ENCODE measurements at places on chromosomes 11 and 22.

GRCh38 chr11:127345819-127346459 lies 345.4 kb upstream of the KIRREL3 start:
- DNase-seq: no peak

- no peak for DNase-seq
These were observed 394.3 kb downstream of the TMEM135 start for GRCh38 chr11:87432022-87432421.

GRCh38 chr11:117554601-117555333 lies 227.1 kb downstream of the CEP164 start:
- no peak for DNase-seq

DNA sequence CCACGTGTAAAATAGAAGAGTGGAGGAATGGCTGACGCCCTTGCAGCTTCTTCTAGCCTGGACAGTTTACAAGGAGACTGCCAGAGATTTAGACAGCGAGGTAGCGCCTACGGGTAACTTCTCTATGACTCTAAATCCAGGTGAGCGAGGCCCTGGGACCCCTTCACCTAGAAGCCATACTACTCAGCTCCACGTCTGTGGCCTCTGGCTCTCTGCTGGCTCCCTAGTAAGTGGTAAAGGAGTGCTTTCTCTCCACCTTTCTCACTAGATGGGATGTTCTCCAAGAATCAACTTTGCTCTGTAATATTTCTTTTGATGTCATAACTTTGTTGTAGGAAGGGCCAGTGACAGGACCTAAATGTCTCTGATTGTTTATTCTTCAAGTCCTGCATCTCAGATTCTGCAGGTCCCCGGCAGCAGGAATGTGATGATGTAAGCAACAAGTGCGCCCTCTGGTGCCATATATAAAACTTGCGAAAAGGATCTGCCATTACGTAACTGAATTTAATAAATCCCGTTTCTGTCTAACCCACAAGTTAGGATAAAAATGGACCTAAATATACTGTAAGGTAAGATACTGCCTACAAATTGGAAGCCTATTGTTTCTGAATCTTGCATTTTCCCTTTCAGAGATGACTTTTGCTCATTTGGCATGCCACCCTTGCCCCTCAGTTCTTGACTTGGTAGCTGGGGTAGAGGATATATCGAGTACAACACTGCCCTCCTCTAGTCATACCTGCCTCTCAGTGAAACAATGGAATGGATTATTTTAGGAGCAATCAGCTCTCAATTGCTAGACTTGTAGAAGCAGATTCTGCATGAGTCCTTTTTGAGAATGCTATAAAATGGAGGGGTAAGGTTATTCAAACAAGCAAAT lies 11.0 kb upstream of the PTPN5 start:
- DNase-seq: peak; percentile 19

- no peak for DNase-seq
These were observed 37.8 kb downstream of the ZNF143 start for GRCh38 chr11:9498457-9499078.

GRCh38 chr11:67534070-67534679 lies 10.9 kb upstream of the CABP2 start:
- DNase-seq: no peak

DNA sequence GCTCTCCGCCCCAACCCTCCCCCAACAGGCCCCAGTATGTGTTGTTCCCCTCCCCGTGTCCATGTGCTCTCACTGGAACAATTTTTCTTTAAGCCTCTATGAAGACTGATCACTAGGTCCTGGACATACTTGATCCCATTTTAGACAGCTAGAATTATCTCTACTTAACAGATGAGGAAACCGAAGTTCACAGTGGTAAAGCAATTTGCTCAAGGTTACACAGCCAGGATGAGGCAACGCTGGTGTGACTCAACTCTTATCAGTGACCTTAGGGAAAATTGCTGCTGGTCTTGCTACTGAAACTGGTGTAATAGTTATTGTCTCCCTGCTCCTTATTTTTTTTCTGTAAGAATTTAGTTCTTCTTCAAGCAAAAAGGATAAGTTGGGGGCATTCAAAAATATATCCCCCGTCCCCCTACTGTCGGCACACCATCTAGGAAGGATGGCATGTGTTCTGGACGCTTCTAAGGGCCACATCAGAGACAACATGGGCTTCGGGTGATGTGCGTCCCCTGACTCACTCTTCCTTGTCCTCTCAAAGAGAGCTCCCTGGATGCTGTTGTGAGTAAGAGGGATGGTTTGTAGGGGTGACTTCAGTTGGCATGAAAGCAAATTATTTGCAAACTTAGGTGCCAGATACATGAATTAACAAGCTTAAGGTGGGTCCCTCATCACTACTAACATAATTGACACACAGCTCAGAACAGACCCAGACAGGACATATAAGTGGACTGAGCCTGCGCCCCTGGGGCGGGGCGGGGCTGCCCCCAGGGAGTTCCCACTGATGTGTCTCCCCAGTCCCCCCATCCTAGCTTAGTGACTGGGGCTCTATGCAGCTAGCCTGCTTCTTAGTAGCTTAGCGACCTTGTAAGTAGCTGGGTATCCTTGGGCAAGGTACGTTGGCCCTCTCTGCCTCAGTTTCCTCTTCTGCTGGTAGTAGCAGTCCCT lies 23.6 kb upstream of the ALX4 start:
- no peak for DNase-seq

DNA sequence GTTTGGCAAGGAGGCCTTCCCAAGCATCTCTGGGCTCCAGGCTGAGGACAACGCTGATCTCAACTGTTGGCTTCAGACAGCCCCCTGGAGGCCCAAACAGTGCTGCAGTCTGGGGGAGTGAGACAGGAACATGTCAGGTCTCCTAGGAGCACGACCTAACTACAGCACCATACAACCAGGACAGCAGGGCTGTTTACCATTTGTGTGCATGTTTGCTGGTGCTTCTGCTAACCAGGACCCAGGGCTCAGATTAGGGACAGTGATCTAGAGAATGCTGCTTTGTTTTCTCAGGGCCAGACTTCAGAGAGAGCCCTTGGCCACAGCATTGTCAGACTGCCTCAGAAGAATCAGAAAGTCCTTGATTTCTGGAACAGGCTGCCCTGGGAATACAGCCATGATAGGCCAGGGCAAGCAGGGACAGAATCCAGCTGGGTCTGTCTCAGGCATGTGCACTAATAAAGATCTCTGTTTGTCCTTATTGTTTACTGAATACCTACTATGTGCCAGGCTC lies 126.5 kb downstream of the VPREB1 start:
- DNase-seq: no peak

Measured in NCI-H187 (cell line).